ENCODE measurements at places on chromosomes 12 and 14. TPM values are rescaled to one million over a fixed set of nuclear protein-coding genes. Genes with fewer than 3 reads are reported as not detected.

The LTB4R2 gene
- 6.0 TPM for polyA plus RNA-seq

The TMEM63C gene
- 7.7 TPM for polyA plus RNA-seq

The SMIM41 gene
- polyA plus RNA-seq: 0.88 TPM

The AQP6 gene
- polyA plus RNA-seq: 0.49 TPM

The FAM222A gene
- 6.3 TPM for polyA plus RNA-seq

- DNase-seq: no peak
Measured at GRCh38 chr12:3292677-3293412, 198.2 kb upstream of the PRMT8 start.

GRCh38 chr14:38202444-38203191, 5.1 kb upstream of the SSTR1 start:
- DNase-seq: no peak

DNA sequence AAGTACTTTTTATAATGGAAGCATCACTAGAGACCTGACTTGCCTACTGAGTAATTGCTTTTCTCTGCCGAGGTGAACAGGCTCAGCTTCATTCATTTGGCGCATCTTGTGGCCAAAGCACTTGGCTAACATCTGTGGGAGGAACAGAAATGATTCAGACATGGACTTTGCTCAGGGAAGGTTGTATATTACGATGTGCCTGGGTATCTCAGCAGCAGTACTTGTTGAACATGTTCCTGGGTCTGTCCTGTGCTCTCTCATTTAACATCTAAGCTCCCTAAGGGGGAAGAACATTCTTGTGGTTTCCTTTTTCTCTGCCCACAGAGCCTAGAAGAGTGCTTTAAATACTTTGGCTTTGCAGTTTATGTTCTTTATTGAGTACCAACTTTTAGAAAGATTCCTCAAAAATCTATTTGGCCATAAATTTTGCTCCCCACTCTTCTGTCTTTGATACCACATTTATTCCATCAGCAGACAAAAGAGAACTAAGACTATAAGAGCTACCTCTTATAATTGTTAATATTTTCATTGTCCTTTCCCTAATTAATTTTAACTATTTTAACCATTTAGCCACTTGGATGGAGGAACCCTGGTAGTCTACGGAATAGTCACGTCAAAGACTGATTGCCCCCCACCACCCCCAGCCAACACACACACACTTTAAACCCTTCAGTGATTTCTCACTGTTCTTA, 101.2 kb upstream of the EGLN3 start:
- peak; percentile 93 for DNase-seq

DNA sequence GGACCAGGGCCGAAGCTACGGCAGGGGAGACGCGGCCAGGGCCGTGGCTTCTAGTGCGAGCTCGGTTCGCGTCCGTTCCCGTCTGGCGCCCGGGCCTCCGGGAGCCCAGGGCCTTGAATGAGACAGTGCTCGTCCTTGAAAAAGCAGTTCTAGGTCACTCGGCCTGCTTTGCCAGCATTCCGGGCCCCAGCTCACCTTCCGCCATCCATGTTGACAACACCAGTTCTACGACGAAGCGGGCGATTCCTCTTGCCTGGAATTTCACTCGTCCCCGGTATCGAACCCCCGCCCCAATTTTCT, 4.5 kb downstream of the OR10AD1 start:
- DNase-seq: no peak

DNA sequence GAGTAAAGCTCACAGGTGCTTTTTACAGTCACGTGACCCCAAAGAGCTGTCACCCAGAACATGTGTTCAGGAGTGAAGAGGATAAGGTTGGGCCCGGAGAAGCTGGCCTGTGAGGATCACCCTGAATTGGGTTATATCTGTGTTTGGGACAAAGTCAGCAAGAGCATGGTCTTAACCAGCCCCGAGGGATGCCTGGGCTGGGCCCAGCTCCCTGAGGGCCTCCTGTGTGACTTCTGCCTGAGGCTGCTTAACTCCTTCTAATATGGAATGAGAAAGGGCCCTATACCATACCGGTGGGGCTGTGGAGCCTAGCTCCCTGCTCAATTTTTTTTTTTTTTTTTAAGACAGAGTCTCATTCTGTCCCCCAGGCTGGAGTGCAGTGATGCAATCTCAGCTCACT, 2.5 kb downstream of the CDCA4 start:
- no peak for DNase-seq

DNA sequence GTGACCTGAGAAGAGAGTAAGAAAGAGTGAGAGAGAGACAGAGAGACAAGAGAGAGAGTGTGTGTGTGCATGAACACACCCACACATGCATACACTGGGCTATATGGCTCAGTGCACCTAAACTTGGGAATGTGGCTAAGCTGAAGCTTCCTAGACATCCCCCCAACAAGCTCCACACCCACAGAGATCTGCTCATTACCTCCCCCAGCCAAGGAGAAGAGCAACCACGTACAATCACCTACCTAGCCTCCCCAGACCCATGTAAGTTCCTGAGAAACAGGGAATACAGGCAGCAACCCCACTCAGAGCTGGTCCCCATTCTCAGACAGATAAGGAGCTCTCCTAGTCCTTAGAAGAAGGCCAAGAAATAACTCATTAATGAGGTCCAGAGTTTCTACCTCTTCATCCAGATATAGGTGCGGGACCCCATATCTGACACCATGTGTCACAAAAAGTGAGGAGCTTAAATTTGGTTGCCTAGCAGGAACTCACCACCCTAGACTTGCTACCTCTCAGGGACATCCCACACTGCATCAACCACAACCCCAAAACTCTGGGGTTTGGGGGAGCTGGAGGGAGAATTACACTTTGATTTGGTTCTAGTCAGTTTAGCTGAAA, 9.9 kb downstream of the AJUBA start:
- no peak for DNase-seq

- DNase-seq: no peak
Measured at GRCh38 chr14:84806622-84807021, 723.3 kb upstream of the FLRT2 start.

All from large intestine (tissue), 12 donors.